GM23338 (cell line): ENCODE measurements at places on chromosomes 2 and 18. TPM values are rescaled to one million over a fixed set of nuclear protein-coding genes. Genes with fewer than 3 reads are reported as not detected.

The MAL gene
- 0.24 and 2.6 TPM in 2 replicates for total RNA-seq

DNA sequence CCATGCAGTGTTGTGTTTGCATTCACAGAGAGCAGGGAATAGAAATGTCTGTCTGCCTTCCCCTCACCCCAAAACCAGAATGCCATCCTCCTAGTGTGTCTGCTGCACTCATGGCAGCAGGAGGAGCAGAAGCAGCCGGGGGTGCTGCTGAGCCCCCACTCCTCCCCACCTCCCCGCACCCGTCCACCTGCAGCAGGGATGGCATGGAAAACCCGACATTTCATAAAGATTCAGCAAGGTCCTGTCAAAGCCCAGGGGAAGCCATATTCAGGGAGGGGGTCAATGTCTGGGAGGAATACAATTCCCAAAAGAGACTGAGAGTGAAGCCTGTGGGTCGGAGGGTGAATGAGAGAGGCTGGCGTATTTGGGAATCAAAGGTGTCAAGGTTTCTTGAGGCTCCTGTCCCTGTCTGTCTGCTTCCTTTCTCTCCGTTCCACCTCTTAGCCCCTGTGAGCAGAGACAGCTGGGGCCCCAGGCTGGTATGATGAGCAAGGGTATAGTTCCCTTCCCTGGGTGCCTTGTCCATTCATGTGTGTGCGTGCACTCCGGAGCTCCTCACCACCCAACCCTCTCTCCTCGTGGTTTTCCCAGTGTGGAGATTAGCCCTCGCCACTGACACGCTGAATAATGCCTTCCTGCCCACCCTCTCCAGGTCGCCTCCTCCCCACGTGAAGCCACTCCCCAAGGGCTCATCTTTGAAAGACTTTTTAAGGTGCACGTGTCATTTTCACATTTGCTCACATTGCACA, 133.5 kb upstream of the ZNF236 start:
- H3K27me3 ChIP-seq: no peaks in the 10 kb centered on the region
- H3K4me1 ChIP-seq: 0 out of 2 replicates have a peak, but pooled peaks cover 9% of the 10 kb centered on the region
- no peak for DNase-seq
- no peaks in the 10 kb centered on the region for H3K36me3 ChIP-seq
- H3K4me3 ChIP-seq: no peak overlapping the region

GRCh38 chr2:103902347-103902746, 951.6 kb upstream of the POU3F3 start:
- H3K4me3 ChIP-seq: no peak overlapping the region
- no peak for DNase-seq
- no peaks in the 10 kb centered on the region for H3K27me3 ChIP-seq
- no peak overlapping the region for H3K27ac ChIP-seq
- no peaks in the 10 kb centered on the region for H3K36me3 ChIP-seq

- H3K4me1 ChIP-seq: no peaks in the 10 kb centered on the region; the same call in 1 of the 2 replicates
Observed at GRCh38 chr18:56807901-56808300, 156.7 kb downstream of the WDR7 start.

- no peaks in the 10 kb centered on the region for H3K36me3 ChIP-seq
- no peak for DNase-seq
- H3K27ac ChIP-seq: no peak overlapping the region
- no peaks in the 10 kb centered on the region for H3K27me3 ChIP-seq
Observed at GRCh38 chr2:45840481-45840880, 189.0 kb downstream of the PRKCE start.

GRCh38 chr2:199704358-199705238, 146.4 kb downstream of the FTCDNL1 start:
- no peaks in the 10 kb centered on the region for H3K27me3 ChIP-seq
- no peaks in the 10 kb centered on the region for H3K36me3 ChIP-seq
- H3K4me3 ChIP-seq: no peak overlapping the region

GRCh38 chr2:263774-264492, at the start of gene SH3YL1:
Gene SH3YL1 (minus strand): TSS chr2:264032. CDS start chr2:263984, 48 bp downstream.
- H3K27me3 ChIP-seq: peaks cover 12% of the 10 kb centered on the region
- H3K27ac ChIP-seq: peak within 1 kb of the TSS; percentile 86; the same call in 1 of the 2 replicates
- H3K4me1 ChIP-seq: peaks cover 32% of the 10 kb centered on the region
- H3K4me3 ChIP-seq: peak within 1 kb of the TSS; percentile 86

- no peaks in the 10 kb centered on the region for H3K36me3 ChIP-seq
- no peak overlapping the region for H3K27ac ChIP-seq
- H3K4me3 ChIP-seq: no peak overlapping the region
- no peaks in the 10 kb centered on the region for H3K4me1 ChIP-seq
- no peaks in the 10 kb centered on the region for H3K27me3 ChIP-seq
- DNase-seq: no peak
Observed at GRCh38 chr18:13578400-13578799, 148.0 kb downstream of the FAM210A start.

The ALPP gene
- total RNA-seq: 0.28 and 0.31 TPM in 2 replicates

DNA sequence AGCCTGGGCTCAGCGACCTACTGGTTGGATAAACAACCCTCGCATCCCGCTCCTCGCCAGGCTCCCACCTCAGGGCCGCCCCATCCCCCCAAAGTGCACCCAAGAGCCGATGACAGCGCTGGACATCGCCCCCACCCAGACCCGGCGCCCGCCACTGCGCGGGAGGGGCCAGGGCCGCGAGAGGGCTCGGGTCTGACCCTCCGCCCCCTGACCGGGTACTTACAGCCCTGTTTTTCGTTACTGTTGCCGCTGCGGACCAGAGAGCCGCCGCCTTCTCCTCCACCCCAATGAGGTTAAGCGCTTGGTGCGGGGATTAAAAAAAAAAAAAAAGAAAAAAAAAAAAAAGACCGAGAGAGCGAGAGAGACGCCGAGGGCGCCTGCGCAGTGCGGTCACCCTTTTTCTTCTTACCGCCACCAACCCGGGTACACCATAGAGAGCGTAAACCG, at the start of gene CLASP1:
Gene CLASP1 (minus strand): TSS at position 314 of the 447 bp plus-strand sequence. CDS start 43,567 bp downstream, outside the sequence.
- DNase-seq: peak; percentile 67
- H3K4me3 ChIP-seq: peak within 1 kb of the TSS; percentile 78
- H3K27ac ChIP-seq: peak within 1 kb of the TSS; percentile 98
- peaks cover 5% of the 10 kb centered on the region; the same call in 1 of the 2 replicates for H3K4me1 ChIP-seq

The ESPNL gene
- 3.1 and 4.3 TPM in 2 replicates for total RNA-seq

The LAMA1 gene
- 47.6 and 52.3 TPM in 2 replicates for total RNA-seq

DNA sequence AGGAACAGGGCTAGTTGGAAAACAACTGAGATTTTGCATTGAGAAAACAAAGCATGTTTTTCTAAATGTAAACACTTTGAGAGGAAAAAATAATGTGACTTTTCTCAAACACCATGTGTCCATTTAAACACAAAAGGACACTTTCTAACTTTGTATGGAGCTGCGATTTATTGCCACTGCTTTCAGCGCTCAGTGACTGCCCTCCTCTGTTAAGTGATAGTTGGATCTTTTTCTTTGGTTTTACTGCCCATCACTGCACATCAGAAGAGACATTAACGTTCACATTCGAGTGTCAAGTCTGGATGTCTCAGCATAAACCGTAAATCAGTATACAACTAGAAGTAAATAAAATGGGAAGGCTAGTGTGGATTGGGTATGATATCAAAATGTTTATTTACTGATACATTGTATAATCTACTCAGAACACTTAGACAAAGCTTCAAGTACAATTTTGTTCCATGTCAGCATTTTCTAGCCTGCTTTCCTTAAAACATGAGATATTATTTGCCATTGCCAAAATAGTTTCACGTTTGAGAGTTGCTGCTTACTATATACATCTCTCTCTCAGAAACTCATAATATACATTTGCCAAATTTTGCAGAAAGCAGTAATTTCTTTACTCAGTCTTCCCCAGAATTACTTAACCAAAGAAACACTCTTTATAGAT, 237.6 kb downstream of the IKZF2 start:
- H3K27me3 ChIP-seq: no peaks in the 10 kb centered on the region
- H3K27ac ChIP-seq: no peak overlapping the region
- no peaks in the 10 kb centered on the region for H3K36me3 ChIP-seq
- no peak overlapping the region for H3K4me3 ChIP-seq

- peaks cover 40% of the 10 kb centered on the region for H3K27me3 ChIP-seq
- no peak overlapping the region for H3K27ac ChIP-seq
Observed at GRCh38 chr2:9950521-9951271, 797 bp upstream of the GRHL1 start.

DNA sequence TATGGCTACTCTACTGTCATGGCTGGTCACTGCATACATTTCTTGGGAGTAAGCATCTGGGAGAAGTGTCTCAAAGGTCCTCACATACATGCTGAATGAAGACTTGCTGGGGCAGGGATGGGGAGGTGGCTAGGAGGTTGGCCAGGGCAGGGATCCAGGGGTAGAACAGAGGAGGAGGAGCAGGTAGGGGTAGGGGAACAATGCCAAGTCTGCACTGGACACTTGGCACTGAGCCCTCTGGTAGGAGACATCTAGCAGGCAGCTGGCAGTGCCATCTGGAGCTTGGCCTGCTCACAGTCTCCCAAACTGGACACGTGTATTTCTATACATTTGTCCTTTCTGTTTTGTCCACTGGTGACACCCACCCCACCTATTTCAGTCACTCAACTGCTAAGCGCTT, 62.7 kb upstream of the REV1 start:
- no peaks in the 10 kb centered on the region for H3K27me3 ChIP-seq
- peaks cover 35% of the 10 kb centered on the region for H3K4me1 ChIP-seq
- no peaks in the 10 kb centered on the region for H3K36me3 ChIP-seq
- H3K27ac ChIP-seq: no peak overlapping the region

The ERLEC1 gene
- total RNA-seq: 22.7 and 35.0 TPM in 2 replicates

The HOXD12 gene
- total RNA-seq: not detected in 2 replicates

DNA sequence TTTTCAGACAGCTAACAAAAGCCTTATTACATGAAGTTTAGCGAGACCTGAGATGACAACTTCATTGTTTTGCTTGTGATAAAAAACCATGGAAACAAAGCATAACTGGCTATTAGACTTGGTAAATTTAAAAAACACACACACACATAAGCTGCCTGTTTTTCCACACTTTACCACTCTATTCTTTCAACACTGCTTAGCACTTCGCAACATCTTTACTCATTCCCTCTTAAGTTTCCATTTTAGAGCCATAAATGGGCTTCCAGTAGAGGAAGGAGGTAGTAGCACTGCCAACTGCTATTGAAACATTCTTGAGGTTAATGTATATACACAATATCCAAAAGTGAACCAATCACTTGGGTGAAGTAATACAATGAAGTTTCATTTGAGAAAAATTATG, 54.1 kb downstream of the BAZ2B start:
- no peaks in the 10 kb centered on the region for H3K36me3 ChIP-seq
- no peak overlapping the region for H3K4me3 ChIP-seq

DNA sequence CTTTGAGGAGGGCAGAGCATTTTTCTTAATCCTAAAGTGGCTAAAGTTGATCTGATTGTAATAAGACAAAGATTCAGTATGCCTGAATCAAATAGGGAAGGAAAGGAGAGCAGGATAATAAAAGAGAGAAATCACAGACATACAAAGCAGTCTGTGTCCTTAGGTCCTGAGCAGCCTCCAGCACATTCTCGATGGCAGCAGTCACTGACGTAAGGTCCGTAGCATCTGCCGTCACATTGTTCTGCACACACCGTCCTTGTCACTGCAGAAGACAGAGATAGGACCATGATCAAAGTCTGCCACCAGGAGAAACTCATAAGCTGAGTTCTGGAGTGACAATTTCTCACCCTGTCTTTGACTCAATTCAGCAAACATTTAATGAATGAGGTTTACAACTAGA, 813.7 kb downstream of the ERBB4 start:
- no peaks in the 10 kb centered on the region for H3K27me3 ChIP-seq
- H3K4me1 ChIP-seq: peaks cover under 1% of the 10 kb centered on the region; the same call in 1 of the 2 replicates
- no peak for DNase-seq
- no peaks in the 10 kb centered on the region for H3K36me3 ChIP-seq
- no peak overlapping the region for H3K27ac ChIP-seq

The TMEM198 gene
- 13.7 and 25.6 TPM in 2 replicates for total RNA-seq

DNA sequence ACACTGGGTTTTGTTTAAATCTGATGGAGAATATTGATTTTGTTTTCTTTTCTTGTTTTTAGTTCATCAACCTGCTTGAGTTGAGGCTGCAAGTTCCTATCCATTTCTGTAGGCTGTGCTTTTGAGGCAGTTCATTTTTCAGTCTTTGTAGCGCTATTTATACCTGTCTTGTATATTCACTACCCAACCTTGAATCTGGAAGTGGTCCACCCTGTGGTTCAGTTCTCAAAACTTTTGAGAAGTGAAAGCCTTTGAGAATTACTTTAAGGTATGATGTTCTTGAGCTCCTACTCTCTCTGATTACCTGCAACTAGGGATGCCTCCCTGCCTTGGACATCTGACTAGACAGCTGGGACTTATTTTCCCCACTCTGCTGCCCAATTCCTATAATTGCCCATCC, 53.5 kb upstream of the KCNE4 start:
- H3K4me3 ChIP-seq: no peak overlapping the region
- H3K27me3 ChIP-seq: no peaks in the 10 kb centered on the region

DNA sequence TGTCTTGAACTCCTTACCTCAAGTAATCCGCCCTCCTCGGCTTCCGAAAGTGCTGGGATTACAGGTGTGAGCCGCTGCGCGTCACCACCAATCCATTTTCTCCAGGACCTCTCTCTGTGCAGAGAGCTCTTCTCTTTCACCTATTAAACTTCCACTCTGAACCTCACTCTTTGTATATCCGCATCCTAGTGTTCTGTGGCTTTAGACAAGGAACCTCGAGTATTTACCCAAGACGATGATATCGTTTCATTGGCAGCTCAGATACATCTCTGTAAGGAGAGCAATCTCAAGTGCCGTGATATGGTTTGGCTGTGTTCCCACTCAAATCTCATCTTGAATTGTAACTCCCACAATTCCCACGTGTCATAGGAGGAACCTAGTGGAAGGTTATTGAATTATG, 15.1 kb upstream of the WDR33 start:
- no peaks in the 10 kb centered on the region for H3K27me3 ChIP-seq
- H3K27ac ChIP-seq: no peak overlapping the region
- no peak for DNase-seq

DNA sequence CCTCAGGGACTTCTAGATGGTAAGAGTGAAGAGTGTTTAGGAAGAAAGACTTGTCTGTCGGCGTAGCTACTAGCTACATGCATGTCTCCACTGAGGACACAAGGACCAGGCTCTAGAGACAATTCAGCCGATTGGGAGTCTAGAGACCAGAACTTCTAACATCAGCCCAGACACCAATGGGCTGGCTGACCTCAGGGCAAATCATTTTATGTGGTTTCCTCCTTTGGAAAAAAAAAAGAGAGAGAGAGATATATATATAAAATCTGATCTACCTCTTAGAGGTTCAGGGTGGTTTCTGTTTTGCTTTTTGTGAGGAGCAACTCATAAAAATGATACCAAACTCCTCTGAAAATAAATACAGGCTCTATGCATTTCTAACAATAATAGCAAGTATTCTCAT, 212.8 kb downstream of the BCL2 start:
- H3K4me3 ChIP-seq: no peak overlapping the region
- H3K4me1 ChIP-seq: no peaks in the 10 kb centered on the region
- H3K27me3 ChIP-seq: no peaks in the 10 kb centered on the region
- no peaks in the 10 kb centered on the region for H3K36me3 ChIP-seq
- H3K27ac ChIP-seq: no peak overlapping the region
- no peak for DNase-seq

DNA sequence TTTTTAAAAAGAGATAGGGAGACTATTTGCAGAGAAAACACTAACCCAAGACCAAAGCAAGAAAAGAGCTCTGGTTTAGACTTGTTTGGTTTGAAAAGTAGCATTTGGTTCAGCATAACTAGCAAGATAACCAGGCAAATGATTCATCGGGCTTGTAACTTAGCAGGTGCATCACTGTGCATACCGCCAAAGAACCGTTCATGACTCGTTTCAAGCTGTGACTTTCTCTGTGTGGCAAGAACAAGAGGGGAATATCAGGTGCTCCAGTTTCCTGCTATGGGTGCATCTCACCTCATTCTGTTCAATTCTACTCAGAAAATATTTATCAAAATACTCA, 244.9 kb downstream of the ETAA1 start:
- no peaks in the 10 kb centered on the region for H3K36me3 ChIP-seq
- no peaks in the 10 kb centered on the region for H3K27me3 ChIP-seq
- H3K4me3 ChIP-seq: no peak overlapping the region
- H3K4me1 ChIP-seq: no peaks in the 10 kb centered on the region
- DNase-seq: no peak
